ENCODE measurements at places on chromosomes 2 and 18. TPM values are rescaled to one million over a fixed set of nuclear protein-coding genes. Genes with fewer than 3 reads are reported as not detected.

ST8SIA5 gene
- total RNA-seq: not detected

FMNL2 gene
- 2.2 TPM for total RNA-seq

SPP2 gene
- not detected for total RNA-seq

ASXL3 gene
- not detected for total RNA-seq

IL36A gene
- total RNA-seq: not detected

ACKR3 gene
- total RNA-seq: 1.2 TPM

LYPD1 gene
- not detected for total RNA-seq

PPP3R1 gene
- 76.6 TPM for total RNA-seq

TWIST2 gene
- total RNA-seq: not detected

FN1 gene
- total RNA-seq: 0.50 TPM

METTL5 gene
- 110 TPM for total RNA-seq

C2orf69 gene
- 18.9 TPM for total RNA-seq

FZD7 gene
- total RNA-seq: 0.58 TPM

TMEM17 gene
- total RNA-seq: 0.24 TPM

GRCh38 chr2:1979138-1979537 lies 234.8 kb upstream of the PXDN start:
- no peak for DNase-seq

DNA sequence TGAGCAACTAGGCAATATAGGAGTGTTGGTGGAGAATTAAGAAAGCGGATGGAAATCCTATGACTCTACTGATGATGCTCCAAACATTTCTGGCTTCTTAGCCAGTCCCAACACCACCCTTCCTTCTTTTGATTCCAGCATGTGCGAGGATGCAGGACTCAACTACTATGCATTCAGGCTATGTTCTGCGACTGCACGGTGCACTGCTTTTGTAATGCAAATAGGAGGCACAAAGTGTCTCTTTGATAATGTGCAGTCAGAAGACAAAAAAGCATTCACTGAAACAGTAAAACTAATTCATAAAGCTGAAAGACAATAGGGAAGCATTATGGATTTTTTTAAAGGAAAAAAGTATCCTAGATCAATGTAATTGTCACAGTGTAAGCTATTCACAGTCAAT lies 106.7 kb downstream of the MEIS1 start:
- no peak for DNase-seq

GRCh38 chr2:218422403-218423086 lies 3.6 kb downstream of the VIL1 start:
- DNase-seq: no peak

DNA sequence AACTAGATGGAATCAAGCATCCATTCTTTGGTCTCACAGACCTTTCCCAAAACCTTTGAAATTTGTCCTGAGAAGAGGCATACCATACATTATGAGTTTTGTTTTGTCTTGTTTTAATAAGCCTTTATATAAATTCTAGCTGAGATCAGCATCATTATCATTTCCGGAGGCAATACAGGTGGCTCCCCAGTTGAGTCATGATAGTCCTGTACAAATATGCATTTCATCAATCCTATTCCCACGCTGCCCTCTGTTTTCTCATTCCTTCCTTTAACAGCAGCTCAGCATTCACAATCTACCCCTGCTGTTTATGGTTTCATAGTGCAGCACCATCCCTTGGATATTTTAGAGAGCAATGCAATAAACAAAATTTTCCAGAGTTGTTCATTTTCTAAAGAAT lies 216.7 kb downstream of the TXNL1 start:
- no peak for DNase-seq

- DNase-seq: no peak
Measured at GRCh38 chr2:143802871-143803650, 673.8 kb downstream of the ARHGAP15 start.

- DNase-seq: peak; percentile 57
Measured at GRCh38 chr18:12374401-12374800, 2.6 kb downstream of the AFG3L2 start.

- no peak for DNase-seq
Measured at GRCh38 chr2:122736279-122736678, 980.8 kb downstream of the TSN start.

DNA sequence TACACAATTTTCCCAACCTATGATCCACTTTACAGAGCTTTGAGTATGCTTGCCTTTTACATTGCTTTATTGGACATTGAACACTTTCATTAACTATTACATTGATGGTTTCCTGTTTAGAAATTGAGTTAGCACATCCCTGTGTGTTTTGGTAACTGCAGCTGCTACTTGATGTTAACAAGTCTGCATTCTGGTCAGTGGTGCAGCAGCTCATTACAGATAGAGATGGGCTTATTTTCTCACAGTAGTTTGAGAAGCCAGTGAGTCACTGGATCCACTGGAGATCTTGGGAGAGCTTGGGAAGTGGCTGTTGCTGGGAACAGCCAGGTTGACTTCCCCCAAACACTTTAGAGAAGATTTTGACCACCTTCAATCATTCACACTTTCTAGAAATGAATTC lies 150.5 kb downstream of the ARHGAP15 start:
- no peak for DNase-seq

- DNase-seq: peak; percentile 71
Measured at GRCh38 chr2:200703127-200703925, 108.4 kb upstream of the BZW1 start.

- DNase-seq: no peak
Measured at GRCh38 chr2:31390324-31390723, 24.2 kb downstream of the XDH start.

DNA sequence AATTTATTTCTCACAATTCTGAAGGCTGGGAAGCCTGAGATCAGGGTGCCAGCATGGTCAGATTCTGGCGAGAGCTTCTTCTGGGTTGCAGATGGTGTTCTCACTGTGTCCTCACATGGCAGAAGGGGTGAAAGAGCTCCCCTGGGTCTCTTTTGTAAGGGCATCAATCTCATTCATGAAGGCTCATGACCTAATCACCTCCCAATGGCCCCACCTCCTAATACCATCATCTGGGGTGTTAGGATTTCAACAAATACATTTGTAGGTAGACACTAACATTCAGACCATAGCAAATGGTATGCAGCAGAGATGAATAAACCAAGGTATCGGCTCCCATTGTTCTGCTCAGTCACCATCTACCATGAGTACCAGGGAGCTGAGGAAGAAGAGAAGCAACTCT lies 32.7 kb downstream of the YPEL5 start:
- DNase-seq: no peak

DNA sequence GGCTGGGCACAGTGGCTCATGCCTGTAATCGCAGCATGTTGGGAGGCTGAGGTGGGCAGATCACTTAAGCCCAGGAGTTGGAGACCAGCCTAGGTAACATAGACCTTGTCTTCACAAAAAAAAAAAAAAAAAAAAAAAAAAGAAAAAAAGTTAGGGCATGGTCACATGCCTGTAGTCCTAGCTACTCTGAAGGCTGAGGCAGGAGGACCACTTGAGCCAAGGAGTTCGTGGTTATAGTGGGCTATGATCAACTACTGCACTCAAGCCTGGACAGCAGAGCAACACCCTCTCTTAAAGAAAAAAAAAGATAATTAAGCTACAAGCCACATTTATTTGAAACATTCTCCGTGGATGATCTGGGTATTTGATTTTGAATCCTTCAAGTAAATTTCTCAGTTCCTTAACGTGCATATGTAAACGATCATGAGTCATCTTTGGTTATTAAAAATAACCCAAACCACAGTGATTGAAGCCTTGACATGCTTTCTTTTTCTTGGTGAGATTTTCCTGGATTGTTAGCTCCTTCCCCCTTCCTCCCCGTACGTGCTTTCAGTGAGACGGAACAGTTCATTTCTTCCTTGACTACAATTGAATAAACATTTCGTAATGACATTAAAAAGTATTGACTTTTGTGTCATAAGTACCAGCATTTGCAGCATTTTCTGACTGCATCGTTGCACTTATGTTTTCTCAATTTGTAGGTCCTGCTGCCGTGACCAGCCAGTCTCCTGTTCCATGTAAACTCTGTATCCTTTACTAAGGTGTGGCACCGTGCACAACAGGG lies 20.3 kb downstream of the RMC1 start:
- no peak for DNase-seq

DNA sequence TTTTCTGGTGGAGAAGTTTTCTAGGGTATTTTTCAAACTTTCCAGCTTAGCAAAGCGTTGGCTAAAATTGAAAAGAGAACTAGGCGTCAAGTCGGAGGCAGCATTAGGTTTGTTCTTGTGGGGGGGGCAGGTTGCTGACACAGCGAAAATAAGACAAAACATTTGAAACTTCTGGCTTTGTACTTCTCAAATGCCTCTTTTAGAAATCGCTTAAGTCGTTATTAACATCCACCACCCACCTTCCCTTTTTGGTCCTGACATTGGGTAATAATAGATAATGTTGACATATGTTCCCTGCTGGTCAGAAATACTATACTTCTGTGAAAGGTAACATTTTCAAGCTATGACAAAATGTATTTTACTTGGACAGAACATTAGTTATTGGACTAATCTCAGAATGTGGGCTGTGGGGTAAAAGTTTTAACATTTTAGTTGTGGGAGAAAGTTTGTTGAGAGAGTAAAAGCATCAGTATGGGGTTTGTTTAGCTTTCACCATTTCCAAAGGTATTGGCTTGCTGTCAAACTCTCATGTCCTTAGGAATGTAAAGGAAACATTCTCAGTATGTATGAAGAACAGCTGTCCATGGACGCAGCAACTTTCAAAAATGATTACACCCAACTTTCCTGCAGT lies 88.1 kb upstream of the ZEB2 start:
- DNase-seq: no peak

- DNase-seq: no peak
Measured at GRCh38 chr2:203694191-203694590, 12.2 kb upstream of the CD28 start.

GRCh38 chr2:113198048-113198789 lies 24.4 kb downstream of the PSD4 start:
- DNase-seq: no peak

GRCh38 chr2:100193291-100193710 lies 50.9 kb upstream of the AFF3 start:
- no peak for DNase-seq

DNA sequence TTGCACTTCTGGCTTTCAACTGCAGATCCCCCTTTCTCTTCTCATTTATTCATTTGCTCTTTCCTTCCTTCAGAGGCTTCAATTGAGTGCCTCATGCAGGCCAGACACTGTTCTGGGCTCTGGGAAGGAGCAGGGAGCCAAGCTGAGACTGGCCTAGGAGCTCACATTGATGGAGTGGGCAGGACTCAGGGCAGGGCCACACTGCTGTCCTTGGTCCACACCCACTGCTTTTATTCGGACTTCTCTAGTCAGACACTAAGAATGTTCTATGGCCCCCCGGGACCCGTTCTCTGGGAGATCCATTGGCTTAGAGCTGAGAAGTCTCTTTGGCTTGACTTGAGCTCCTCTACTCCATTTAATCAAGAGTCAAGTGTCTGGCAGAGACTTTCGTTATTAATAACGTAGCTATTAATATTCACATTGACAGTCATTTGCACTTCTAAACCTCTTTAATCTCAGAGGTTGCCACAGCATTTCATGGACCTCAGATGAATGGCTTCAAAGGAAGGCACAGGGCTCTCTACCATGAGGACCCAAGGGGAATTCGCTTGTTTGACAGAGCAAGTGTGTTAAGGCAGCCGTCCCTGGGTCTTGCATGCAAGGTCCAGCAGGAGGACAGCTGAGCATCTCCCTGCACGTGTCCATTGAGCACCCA lies 20.1 kb downstream of the SH3RF3 start:
- DNase-seq: no peak

GRCh38 chr2:223457301-223457700 lies 144.9 kb downstream of the SCG2 start:
- no peak for DNase-seq

DNA sequence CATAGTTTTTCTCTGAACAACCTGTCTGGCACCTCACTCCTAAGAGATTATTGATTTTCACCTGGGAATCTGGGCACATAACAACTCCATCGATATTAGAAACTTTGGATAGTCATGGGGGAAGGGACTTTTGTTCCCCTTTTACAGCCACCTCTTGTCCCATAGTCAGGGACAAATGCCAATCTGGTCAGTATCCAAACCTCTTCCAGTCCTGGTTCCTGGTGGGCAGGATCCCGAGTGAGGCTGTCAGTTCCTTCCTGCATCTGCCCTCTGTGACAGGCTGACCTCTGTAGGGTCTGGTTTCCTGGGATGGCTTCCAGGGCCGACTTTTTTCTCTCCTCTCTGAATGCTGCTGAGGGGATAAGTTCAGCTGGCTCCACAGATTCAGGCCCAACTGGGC lies 11.0 kb downstream of the KIF5C start:
- DNase-seq: no peak

GRCh38 chr2:232772531-232772930 lies 3.8 kb downstream of the KCNJ13 start:
- DNase-seq: peak; percentile 13

DNA sequence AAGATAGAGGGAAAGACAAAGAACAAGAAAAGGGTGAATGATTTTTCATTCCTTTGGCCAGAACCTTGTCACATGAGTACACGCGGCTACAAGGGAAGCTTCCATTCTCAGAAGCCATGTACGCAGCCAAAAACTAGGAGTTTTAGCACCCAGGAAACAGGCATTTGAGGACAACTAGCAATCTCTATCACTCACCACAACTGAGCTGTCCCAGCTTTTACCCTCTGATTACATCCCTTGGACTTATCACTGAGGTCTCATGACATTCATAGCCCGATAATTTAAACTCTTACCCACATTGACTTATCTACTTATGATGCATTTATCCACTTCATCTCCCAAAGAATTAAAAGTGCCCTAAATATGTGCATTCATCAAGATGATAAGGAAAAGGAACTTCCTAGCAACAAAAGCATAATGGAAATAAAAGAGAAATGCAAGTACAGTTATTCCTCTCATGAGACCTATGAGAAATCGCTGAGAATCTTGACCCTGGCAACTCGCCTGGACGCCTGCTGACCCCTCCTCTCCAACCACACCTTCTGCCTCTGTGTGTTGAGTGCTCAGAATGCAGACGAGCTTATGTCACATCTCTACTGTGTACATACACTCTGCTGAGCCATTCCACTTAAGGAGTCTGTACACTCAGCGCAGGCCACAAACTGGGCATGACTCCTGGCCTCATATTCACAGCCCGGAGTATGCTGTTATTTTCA lies 28.7 kb upstream of the MFSD6 start:
- no peak for DNase-seq

DNA sequence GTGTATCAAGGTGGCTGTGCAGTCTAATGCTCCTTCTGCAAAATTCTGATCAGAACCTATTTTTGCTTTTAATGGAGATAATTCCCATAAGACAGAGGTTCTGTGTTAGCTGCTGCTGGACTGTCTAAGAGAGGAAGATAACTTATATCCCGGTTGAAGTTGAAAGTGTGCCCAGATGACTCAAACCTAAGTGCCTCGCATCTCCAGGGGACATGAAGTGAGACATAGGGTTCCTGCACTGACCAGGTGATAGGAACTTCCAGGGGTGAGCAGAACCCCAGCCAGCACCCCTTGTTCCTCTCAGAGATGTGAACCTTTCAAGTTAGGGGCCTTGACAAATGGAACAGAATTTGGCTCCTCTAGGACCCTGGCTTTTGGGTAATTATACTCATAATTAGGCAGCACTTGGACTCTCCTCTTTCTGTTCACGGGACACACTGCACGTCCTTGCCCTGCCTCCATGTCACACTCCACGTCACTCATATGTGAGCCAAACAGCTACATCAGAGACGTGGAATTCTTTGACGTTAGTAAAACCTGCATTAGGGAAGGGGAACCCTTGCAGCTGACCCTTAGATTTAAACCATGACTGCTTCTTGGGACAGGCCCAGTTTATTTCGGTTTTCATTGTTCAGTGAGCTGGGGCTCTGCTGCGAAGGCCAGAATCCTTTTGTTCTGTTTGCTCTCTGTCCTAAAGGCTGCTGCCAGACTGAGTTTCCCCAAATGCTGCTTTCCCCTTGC lies 104.5 kb upstream of the ALPP start:
- DNase-seq: no peak

- DNase-seq: no peak
Measured at GRCh38 chr2:182133195-182133891, 147.7 kb downstream of the PPP1R1C start.

- DNase-seq: no peak
Measured at GRCh38 chr2:140270224-140270623, 1490.0 kb upstream of the NXPH2 start.

All from activated CD4-positive, alpha-beta memory T cell treated with anti-CD3 and anti-CD28 coated beads for 36 hours (primary cell).